Muscle of back (tissue), 13 donors: ENCODE measurements at places on chromosomes 7 and 10. TPM values are rescaled to one million over a fixed set of nuclear protein-coding genes. Genes with fewer than 3 reads are reported as not detected.

DNA sequence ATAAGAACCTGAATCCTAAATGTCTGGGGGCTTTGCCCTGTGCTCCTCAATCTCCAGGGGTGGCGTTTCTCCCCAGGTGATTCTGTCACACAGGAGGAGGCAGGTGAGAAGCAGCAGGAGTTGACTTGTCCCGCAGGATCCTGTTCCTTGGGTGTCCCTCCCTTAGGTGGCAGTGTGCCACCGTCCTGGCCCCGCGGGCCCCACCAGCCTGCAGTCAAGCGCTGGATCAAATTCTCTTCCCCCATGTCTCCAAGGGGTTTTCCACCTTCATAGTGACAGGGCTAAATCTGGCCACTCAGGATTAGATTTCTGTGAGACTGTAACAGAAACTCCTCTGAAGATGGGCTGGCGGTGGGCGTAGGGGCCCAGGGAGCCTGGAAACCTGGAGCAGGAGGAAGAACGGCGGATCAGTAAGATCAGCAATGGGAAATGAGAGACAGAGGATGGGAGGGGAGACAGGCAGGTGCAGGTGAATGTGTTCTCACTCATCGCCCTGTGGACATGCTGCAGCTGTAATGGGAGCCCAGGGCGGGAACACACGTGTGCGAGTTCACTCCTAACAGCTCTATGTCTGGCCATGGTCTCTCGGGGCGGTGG, 329.2 kb upstream of the COBL start:
- no peak for DNase-seq

C10orf53 gene
- polyA plus RNA-seq, result not detected

APBB1IP gene
- 2.6 TPM for polyA plus RNA-seq

DNA sequence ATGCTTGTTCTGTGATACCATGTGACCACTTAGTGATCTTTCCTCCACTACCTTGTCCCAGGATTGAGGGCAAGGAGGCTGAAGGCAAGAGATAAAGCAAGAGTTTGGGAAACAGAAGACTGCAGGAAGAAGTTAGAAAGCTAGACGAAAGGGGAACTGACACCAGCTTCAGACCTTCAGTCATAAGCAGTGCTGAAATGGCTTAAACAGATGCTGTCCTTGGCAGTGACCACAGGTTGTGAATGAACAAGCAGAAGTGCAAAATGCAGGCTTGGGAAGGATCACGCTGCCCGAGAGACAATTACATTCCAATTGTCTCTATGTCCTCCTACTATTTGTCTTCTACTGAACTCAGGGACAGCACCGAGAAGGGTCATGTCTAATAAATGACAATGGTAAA, 704.9 kb upstream of the AUTS2 start:
- peak; percentile 76 for DNase-seq

- DNase-seq, result no peak
Measured at GRCh38 chr7:17336168-17336567, 37.7 kb downstream of the AHR start.

GRCh38 chr10:108850138-108850854, 1073.0 kb downstream of the XPNPEP1 start:
- no peak for DNase-seq

DNA sequence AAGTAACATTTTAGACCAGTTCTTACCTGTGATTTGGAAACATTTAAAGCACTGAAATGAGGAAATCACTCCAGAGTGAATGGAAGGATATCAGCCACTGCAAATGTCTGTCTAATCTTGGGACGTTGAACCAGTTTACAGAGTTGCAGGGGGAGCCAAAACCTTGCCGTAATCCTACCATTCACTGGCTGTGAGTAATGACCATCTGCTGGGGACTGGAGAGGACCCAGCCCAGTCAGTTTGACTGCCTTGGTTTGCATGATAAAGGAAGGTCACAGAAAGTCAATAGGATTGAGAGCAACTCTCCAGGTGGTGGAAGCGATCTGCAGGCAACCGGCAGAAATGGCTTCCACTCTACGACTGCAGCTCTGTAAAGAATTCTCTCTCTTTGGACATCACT, 167.2 kb downstream of the AKR1D1 start:
- no peak for DNase-seq
